IMR-90 (cell line): ENCODE measurements at places on chromosomes 6 and 20. TPM values are rescaled to one million over a fixed set of nuclear protein-coding genes. Genes with fewer than 3 reads are reported as not detected.

The OLIG3 gene
- total RNA-seq: not detected in 2 replicates

- no peak for DNase-seq
Measured at GRCh38 chr6:33128318-33128717, 52.5 kb downstream of the HLA-DPB1 start.

GRCh38 chr20:10508468-10509251 lies 73.6 kb downstream of the SLX4IP start:
- peak; percentile 70 for DNase-seq

DNA sequence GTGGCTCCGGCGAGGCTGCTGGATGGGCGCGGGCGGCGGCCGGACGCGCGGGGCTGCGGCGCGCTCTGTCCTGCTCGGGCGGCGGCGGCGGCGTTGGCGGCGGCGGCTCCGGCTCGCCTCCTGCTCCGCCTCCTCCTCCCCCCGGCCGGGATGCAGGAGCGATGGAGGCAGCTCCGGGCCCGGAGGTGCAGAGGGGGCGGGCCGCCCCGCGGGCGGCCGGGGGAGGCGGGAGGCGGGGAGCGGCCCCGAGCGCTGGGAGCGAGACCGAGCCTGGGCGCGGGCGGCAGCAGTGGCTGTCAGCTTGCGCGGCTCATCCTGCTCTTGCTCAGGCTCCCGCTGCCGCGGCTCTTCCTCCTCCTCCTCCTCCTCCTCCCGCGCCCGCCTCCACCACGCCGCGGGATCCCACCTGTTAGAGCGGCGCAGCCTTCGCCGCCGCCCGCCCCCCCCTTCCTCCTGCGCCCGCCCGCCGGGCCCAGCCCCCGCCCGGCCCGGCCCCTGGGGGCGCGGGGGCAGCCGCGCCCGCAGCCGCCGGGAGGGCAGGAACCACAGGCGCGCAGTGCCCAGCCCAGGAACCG lies at the start of gene NOL4L:
NOL4L (minus strand) TSS at position 323 of the 575 bp plus-strand sequence. CDS start 443 bp downstream, outside the sequence.
- no peak for DNase-seq

The LY6G6D gene
- total RNA-seq: not detected in 2 replicates

DNA sequence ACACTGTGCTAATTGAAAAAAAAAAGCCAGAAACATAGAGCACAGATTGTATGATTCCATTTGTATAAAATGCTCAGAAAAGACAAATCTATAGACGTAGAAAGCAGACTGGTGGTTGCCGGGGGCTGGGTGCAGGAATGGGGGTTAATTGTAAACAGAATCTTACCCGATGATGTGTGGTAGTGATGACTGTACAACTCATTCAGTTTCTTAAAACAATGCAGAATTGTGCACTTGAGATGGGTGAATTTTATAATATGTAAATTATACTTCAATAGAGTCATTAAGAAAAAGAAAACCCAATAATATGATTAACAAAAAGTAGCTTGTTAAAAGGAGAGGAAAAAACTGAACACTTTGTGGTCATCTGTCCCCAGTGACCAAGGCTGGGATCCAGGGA lies 3.7 kb upstream of the MYLK4 start:
- DNase-seq: peak; percentile 65

The HLA-DMB gene
- total RNA-seq: 0.18 and 0.28 TPM in 2 replicates

- no peak for DNase-seq
Measured at GRCh38 chr20:22499515-22500166, 84.7 kb downstream of the FOXA2 start.

DNA sequence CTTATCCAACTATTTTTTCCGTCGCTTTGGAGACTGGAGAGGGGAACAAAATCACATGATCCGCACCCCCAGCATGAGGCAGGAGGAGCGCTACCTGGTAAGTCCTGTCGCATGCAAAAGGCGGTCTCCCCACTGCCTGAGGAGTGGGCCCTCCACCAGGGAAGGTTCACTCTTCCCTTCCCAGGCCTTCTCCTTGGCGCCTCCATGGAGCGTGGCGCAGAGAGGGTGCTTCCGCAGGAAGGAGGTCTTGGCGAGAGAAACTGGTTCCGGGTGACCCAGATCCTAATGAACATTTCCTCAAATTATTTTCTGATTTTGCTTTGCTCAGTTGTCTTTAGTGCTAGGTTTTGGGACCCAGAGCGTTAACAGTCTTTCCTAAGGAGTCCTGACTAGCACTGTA lies 217.6 kb downstream of the UST start:
- DNase-seq: no peak

GRCh38 chr20:37827605-37828004 lies 75.3 kb upstream of the VSTM2L start:
- no peak for DNase-seq

DNA sequence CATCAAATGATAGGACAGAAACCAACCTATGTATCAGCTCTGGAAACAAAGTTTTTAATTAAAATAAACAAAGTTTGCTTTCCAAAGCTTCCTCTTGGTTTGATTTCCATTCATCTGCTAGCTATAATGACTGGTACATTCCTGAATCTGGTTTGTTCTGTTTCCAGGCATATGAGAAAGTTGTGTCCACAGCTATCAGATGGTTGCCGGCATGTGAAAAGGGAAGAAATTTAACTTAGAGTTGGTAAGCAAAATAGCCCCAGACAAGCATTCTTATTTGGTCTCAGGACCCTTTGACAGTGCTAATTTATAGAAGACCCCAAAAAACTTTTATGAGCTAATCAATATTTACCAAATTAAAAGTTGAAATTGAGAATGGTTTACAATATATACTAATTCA lies 3.8 kb upstream of the RNF146 start:
- no peak for DNase-seq

The HEY2 gene
- total RNA-seq: not detected in 2 replicates

- no peak for DNase-seq
Measured at GRCh38 chr20:49446808-49447207, 35.7 kb downstream of the KCNB1 start.

- DNase-seq: no peak
Measured at GRCh38 chr6:131040866-131041265, 22.2 kb downstream of the EPB41L2 start.

GRCh38 chr6:158624684-158625682 lies 19.6 kb downstream of the DYNLT1 start:
- no peak for DNase-seq

The THEMIS gene
- under 0.01 TPM in 1 of 2 replicates, not detected in the other for total RNA-seq

DNA sequence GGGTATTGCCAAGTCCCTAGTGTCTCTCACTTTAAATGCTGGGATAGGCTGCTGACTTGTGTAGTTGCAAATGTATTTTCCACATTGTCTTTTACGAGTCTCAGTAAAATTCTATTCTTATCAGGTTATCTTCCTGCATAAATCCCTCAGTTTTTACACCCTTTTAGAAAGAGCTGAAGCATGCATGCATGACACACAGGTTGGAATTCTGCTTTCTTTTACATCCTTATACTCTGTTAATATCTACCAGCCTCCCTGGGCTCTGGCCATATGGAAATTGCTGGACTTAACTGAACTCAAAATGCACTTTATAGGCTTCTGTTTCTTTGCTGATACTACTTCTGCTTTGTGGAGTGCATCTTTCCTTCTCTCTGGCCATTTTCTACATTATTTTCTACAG lies 477.4 kb downstream of the FRK start:
- DNase-seq: no peak

- peak; percentile 90 for DNase-seq
Measured at GRCh38 chr6:36642913-36643817, 35.3 kb upstream of the CDKN1A start.

- DNase-seq: no peak
Measured at GRCh38 chr6:89284963-89285735, 29.9 kb downstream of the GABRR2 start.

DNA sequence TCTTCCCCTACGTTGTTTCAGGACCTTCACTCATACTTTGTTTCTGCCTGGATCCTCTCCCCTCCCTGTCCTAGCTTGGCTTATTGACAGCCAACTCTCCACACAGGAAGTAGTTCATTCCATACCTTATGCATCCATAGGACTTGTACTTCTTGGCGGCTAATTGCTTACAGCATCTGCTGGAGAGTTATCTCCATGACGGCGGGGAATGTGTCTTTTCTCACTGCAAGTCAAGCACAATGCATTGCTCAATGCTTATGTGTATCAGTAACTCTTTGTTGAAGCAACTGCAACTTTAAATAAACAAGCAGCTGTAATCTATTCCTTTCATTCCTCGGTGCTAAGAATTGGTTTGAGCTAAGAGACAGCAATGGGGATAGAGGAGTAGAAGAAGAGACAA lies 551.3 kb upstream of the EPHA7 start:
- DNase-seq: no peak

GRCh38 chr6:120671519-120671918 lies 662.8 kb downstream of the TBC1D32 start:
- no peak for DNase-seq

DNA sequence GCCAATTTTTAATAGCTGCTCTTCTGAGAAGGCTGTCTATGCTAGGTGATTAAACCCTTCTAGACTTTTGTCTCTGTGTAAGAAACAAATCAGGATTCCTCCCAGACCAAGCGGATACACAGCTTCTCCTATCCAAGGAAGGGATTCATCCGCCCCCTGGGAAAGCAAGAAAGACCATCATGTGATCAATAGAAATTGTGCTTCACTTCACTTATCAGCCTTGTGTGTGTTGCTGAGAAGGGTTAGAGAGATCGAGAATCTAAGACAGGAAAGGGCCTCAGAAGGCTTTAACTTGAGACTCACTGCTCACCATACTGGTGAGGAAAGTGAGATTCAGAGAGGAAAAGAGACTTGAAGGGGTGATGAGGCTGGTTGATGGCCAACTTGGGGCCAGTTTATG lies 1.5 kb downstream of the ABCC10 start:
- DNase-seq: no peak

- peak; percentile 34 for DNase-seq
Measured at GRCh38 chr6:56927538-56928453, 27.1 kb upstream of the BEND6 start.

GRCh38 chr20:37296371-37296770 lies 6.9 kb downstream of the MANBAL start:
- DNase-seq: no peak

The FOXC1 gene
- 1.3 and 1.9 TPM in 2 replicates for total RNA-seq

The BPIFA3 gene
- not detected in 2 replicates for total RNA-seq
